AG08396 (cell line): ENCODE measurements at places on chromosomes 11 and 22.

DNA sequence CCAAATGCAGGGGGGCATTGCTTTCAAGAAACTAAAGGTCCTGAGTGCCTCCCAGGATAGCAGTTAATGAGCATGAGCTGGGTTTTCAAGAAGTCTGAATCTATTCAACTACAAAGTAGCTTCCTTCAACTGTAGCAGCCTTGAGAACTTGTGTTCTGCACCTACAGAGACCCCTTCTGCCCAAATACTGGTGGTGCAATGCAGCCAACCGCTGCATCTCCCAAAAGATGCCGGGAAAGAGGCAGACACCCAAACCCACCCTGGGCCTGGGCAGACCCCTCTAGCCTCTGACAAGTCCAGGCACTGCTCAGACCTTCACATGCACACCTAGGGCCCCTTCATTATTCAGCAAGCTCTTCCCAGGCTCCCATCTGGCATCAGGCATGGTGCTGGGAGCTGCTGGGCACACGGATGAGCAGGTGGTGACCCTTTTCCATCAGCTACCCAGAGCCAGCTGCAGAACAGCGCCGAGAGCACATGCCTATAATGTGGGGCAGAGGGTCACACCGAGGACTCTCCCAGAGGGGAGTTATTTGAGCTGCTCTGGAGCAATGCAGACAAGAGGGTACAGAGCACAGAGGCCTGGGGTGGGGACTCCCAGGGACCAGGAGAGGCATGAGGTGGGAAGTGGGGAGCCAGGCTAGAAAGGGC, 44.9 kb upstream of the ETS1 start:
- DNase-seq = peak; percentile 60

GRCh38 chr22:47457021-47457420, 694.6 kb downstream of the TBC1D22A start:
- DNase-seq = no peak

DNA sequence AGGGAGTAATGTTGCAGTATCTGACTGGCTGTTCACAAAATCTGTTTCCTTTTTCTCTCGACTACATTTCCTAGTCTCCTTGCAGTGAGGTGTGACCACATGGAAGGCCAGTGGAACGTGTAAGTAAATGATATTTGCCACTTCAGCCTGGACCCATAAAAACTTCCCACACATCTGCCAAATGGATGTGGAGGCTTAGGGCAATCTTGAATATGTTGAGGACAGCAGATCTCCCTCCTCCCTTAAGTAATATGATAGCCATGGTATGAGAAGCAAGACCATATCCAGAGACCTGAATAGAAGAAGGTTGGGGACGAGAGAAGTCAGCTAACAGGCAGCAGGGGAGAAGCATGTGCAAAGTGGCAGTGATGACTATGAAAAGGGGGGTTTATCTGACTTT, 33.0 kb upstream of the C11orf87 start:
- no peak for DNase-seq

GRCh38 chr11:76781046-76781801, 1.9 kb upstream of the TSKU start:
- DNase-seq = no peak

- no peak for DNase-seq
These were observed 1.8 kb downstream of the BSCL2 start for GRCh38 chr11:62705413-62705812.

- DNase-seq = no peak
These were observed 378.5 kb downstream of the SHANK2 start for GRCh38 chr11:70873736-70874412.

GRCh38 chr11:64094463-64095260, 58.9 kb downstream of the FLRT1 start:
- peak; percentile 79 for DNase-seq

- DNase-seq = no peak
These were observed 555.8 kb downstream of the BRD1 start for GRCh38 chr22:49271831-49272230.

DNA sequence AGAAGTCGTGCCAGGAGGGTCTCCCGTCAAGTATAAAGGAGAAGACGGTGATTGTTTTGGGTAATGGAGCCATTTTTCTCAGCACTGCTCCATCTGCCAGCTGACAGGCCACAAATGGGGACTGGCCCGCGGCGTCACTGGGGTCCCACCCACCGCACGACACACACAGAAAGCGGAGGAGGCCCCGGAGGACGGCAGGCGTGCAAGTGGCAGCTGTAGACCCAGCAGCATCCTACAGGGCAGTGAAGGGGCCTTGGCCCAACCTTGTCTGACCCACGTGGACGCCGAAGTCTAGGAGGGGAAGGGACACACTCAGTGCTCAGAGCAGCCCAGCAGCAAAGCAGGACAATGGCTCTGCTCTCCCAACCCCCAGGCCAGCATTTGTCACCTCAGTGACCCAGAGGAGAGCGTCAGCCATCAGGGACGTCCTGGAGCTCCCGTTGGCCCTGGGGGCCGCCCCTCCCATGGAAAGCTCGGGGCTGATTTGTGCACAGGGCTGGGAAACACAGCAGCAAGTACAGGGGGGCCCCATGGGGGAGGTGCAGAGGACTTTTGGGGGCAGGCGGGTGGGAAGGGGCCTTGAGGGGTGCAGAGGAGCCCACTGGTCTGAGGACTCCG, 644.4 kb downstream of the BRD1 start:
- no peak for DNase-seq

DNA sequence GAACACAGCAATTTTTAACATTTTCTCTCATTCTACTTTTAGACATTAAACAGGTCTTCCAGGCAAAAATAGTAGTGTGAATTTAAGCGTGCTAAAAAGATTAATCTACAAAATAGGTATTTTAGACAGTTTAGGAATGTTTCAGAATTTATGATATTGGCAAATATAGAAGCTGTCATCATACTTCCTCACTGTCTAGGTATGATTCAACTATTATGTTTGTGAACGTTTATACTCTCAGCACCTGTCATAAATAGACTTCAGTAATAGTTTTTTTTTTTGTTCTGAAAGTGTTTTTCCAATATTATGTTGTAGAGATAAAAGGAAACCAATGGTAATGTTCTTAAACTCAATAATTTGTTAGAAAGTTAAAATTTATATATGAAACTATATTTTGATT, 103.0 kb downstream of the ARHGAP42 start:
- no peak for DNase-seq

- DNase-seq = no peak
These were observed 2.8 kb downstream of the WT1 start for GRCh38 chr11:32432565-32432964.

- no peak for DNase-seq
These were observed 59.0 kb upstream of the SHANK2 start for GRCh38 chr11:71311176-71311925.

DNA sequence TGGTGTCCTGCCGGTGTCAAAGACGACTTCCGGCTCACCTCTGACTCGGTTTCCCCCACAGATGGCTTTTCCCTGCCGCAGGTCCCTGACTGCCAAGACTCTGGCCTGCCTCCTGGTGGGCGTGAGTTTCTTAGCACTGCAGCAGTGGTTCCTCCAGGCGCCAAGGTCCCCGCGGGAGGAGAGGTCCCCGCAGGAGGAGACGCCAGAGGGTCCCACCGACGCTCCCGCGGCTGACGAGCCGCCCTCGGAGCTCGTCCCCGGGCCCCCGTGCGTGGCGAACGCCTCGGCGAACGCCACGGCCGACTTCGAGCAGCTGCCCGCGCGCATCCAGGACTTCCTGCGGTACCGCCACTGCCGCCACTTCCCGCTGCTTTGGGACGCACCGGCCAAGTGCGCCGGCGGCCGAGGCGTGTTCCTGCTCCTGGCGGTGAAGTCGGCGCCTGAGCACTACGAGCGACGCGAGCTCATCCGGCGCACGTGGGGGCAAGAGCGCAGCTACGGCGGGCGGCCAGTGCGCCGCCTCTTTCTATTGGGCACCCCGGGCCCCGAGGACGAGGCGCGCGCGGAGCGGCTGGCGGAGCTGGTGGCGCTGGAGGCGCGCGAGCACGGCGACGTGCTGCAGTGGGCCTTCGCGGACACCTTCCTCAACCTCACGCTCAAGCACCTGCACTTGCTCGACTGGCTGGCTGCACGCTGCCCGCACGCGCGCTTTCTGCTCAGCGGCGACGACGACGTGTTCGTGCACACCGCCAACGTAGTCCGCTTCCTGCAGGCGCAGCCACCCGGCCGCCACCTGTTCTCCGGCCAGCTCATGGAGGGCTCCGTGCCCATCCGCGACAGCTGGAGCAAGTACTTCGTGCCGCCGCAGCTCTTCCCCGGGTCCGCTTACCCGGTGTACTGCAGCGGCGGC, 5.5 kb downstream of the B3GNT6 start:
- peak; percentile 68 for DNase-seq

- no peak for DNase-seq
These were observed 53.9 kb upstream of the TBCEL start for GRCh38 chr11:120969993-120970392.

GRCh38 chr11:118410055-118410745, 8.8 kb downstream of the ATP5MG start:
- DNase-seq = no peak

- DNase-seq = no peak
These were observed 4.5 kb downstream of the CHST1 start for GRCh38 chr11:45660729-45661438.

- DNase-seq = no peak
These were observed 3.3 kb upstream of the DIXDC1 start for GRCh38 chr11:111933872-111934271.

GRCh38 chr11:78449866-78450265, 32.2 kb upstream of the GAB2 start:
- no peak for DNase-seq

DNA sequence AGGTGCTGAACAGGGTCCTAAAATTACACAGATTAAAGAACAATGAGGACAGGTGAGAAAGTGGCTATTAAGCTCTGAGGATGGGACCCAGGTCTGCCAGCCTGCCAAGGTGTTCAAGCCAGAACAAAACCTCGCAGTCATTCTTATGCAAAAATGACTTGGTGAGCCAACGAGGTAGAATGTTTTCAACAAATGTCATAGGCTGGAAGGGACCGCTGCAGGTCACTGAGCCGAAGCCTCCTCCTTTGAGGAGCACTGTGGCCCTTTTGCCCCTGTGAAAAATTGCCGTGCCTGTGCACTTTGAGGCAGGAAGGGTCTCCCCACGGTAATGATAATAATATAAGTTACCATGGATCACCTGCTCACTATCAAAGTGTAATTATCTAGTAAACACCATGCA, 216.2 kb downstream of the DSCAML1 start:
- no peak for DNase-seq

- DNase-seq = no peak
These were observed 734 bp upstream of the TMEM123 start for GRCh38 chr11:102453302-102453695.

GRCh38 chr11:8794126-8794525, 111.5 kb downstream of the RPL27A start:
- DNase-seq = no peak

DNA sequence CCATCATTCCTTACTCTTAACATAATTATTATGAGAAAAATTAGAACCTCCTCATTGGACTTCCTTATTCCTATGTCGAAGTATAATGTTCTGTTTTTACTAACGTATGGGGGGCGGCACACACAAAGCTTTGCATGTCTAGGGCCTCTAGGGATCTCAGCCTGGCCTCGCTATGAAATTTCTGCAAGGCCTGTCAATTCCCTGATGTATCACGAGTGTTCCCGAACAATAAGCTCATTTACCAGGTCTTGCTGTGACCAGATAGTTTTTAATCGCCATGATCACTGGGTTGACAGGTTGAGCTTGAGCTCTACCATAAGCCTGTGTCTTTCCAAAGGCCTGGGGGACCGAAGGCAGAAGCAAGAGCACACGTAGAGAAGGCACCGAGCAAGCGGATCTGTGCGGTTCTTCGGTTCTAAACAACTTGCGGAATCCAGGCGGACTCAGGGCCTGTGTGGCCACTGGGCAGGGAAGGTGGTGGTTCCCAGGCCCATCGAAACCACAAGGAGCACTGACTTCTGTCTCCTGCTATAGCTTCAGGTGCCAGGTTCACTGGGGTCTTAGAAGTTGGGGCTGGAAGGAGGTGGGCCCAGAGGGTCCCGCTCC, 10.4 kb upstream of the FXYD2 start:
- no peak for DNase-seq

- no peak for DNase-seq
These were observed 703.3 kb upstream of the ANO5 start for GRCh38 chr11:21489416-21490115.

- DNase-seq = no peak
These were observed 84.0 kb downstream of the YAP1 start for GRCh38 chr11:102194257-102194656.

DNA sequence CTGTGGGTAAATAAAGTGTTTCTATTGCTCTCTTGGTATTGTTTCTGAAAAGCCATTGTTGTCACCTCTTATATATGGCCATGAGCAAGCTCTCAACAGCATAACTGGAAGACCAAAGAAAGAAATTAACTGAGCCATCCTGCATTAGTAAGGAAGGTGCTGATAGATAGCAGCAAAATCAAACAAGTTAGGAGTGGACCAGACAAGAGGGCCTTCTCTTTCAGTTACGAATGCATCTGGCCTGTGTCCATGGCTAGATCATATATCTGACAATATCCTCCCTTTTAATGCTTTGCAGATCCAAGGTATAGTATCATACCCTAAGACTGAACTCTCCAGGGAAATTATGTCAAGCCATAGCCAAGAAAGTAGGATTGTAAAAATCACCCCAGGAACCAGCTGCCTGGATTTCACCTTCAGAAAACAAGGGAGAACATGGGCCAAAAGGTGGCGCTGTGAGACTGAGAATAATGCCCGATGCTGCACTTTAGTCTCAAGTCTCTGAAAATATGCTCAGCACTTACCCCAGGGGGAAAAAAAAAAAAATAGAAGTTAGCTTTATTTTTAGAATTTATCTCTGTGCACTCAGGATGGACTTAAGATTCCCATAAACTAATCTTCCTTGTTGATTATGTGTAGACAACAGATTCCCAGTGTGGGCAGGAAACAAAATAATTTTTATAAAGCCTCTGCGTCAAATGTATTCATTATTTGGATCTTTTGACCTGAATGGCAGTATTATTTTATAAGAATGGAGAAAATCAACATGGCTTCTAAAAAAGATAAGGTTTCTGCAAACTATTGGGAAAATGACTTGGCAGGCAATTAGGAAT, 415.1 kb downstream of the ETS1 start:
- DNase-seq = peak; percentile 72

GRCh38 chr11:8757533-8757932, 74.9 kb downstream of the RPL27A start:
- DNase-seq = no peak

DNA sequence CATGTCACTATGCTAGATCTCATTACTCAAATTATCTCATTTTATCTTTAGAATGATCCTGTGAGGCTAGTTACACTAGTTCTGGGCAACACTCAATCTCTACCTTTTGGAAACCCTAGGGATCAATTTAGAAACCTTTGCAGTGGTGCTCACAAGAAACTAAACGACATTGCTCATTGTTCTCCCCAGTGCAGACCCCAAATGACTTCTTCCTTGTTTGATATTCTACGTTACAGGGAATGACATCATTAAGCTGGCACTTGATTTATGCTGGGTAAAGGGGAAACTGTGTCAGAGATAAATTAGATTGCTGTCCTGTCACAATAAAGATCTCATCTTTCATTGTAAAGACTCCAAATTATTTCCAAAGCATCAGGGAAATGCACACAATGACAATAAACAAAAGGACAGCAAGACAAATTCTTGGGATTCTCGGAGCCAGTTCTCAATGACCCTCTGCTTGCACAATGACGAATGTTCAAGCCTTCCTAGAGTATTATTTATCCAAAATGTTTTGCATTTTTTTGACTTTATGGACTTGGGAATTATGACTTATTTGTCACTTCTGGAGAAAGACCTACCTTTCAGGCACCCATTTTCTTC, 1121.8 kb upstream of the TENM4 start:
- no peak for DNase-seq

GRCh38 chr11:35629511-35629910, 11.3 kb downstream of the FJX1 start:
- DNase-seq = no peak

- DNase-seq = no peak
These were observed 12.5 kb downstream of the QSER1 start for GRCh38 chr11:32905028-32905667.

GRCh38 chr22:45869340-45869847, 107.6 kb downstream of the WNT7B start:
- no peak for DNase-seq
